Left renal cortex interstitium (tissue), 4 donors: ENCODE measurements at places on chromosomes 5 and 9.

- DNase-seq = no peak
These were observed 126.2 kb upstream of the PLCXD3 start for GRCh38 chr5:41636605-41637004.

- no peak for DNase-seq
These were observed at the start of gene SLC31A2 for GRCh38 chr9:113150670-113151611. Gene SLC31A2, plus strand, starts transcription at chr9:113151007. Its CDS starts 68 bp downstream, at chr9:113151075.

DNA sequence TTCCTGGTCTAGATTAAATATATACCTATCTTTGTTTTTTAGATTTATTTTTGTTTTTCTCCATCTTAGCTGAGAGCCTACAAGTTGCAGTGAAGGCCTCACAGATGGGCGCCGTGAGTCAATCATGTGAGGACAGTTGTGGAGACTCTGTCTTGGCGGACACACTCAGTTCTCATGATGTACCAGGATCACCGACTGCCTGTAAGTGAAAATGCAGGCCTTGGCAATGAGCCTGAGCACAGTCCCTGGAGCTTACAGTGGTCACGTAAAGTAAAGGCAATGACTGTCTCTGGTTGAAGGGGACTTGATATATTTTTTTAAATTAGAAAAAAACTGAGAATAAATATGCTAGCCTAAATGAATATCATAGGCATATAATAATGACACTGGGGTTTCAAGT lies 271.9 kb downstream of the ARHGEF28 start:
- DNase-seq = no peak

- DNase-seq = no peak
These were observed 2362.5 kb upstream of the WWC1 start for GRCh38 chr5:165928971-165929370.

DNA sequence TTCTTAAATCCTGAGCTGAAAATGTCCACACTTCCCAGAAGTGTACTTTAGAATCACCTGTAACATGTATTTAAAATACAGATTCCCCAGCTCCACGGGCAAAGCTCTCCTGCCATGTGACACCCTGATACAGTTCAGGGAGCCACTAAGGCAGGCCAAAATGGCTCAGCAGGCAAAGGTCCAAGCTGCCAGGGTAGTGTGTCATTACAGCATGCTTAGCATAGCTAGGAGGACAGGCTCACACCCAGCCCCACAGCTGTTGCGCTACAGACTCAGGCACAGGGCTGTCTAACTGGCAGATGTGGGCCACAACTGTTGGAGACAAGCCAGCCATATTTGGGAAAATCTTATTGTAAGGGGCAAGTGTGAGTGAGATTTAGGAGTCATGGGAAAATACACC lies 73.0 kb downstream of the C9orf85 start:
- DNase-seq = no peak

GRCh38 chr9:109811876-109812275 lies 31.9 kb downstream of the PALM2AKAP2 start:
- no peak for DNase-seq

- no peak for DNase-seq
These were observed at the start of gene CRB2 for GRCh38 chr9:123355761-123356431. Gene CRB2, plus strand, starts transcription at chr9:123356197. Its CDS starts 64 bp downstream, at chr9:123356261.

DNA sequence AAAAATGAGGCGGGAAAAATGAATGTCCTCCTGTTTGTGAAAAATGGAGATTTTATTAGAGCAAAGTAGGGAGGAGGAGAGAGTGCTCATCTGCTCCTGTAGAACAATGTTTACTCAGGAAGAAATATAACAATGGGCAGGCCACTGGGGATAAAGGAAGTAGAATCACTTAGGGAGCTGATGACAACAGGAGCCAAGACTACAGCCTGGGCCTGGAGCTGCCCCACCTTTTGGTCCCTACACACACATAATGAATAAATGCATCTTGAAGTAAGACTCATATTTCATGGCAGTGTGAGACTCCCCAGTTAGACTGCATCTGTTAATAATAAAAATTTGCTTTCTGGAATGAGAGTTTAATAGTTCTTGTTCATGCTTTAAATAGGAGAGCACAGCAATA lies 1939.8 kb downstream of the EFNA5 start:
- DNase-seq = no peak

DNA sequence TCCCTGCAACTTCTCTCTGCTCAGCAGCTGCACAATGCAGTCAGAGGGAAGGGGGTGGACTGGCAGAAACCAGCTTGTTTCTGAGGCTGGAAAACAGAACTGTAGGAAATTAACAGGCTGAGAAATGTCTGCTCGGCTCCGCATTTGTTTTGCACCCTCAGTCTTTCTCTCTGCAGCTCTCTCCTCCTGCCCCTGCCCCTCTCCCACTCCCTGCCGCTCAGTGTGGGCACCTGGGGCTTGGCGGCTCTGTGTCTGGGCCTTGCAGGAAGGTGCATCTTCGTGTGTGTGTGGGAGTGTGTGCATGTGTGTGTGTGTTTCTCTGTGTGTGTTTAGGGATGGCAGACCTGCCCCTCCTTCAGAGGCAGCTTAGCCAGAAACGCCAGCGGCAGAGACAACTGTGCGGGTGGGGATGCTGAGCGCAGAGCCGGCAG lies 53.0 kb downstream of the PCDH1 start:
- no peak for DNase-seq

- DNase-seq = no peak
These were observed 204.9 kb downstream of the CHSY3 start for GRCh38 chr5:130109152-130109551.
